Nephron progenitor cell (in vitro differentiated cells): ENCODE measurements at places on chromosomes 2 and 18.

GRCh38 chr2:120683081-120683480 is 52.6 kb upstream of the GLI2 start:
- no peak for DNase-seq

DNA sequence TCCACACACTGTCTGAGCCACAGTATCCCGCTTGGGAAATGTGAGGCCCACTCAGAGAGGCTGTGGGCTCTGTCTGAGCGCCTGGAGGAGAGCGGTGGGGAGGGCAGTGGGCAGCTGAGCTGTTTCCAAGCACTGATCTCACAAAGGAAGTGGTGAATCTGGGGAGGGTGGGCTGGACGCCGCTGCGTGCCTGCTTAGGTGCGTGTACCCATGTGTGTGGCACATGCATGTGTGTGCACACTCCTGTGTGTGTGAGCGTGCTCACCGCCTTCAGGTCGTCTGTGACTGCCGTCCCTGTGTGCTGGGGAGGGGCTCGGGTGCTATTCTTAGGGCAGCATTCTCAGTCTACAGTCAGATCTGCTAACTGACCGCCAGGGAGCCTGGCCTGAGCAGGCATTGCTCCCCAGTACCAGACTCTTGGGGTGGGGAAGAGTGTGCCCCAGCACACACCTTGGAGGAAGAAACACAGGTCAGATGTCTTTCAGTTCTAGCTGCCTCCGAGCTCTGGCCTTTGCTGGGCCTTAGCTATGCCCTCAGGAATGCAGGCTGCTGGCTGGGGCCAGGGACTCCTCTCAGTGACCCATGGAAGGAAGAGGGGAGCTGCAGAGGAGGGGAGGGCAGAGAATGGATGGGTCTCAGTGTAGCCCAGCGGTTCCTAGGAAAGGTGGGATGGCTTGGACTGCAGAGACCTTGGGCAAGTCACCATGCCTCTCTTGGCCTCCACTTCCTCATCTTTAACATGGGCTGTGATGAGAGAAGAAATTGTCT is 31.4 kb downstream of the KCNIP3 start:
- DNase-seq, result no peak

DNA sequence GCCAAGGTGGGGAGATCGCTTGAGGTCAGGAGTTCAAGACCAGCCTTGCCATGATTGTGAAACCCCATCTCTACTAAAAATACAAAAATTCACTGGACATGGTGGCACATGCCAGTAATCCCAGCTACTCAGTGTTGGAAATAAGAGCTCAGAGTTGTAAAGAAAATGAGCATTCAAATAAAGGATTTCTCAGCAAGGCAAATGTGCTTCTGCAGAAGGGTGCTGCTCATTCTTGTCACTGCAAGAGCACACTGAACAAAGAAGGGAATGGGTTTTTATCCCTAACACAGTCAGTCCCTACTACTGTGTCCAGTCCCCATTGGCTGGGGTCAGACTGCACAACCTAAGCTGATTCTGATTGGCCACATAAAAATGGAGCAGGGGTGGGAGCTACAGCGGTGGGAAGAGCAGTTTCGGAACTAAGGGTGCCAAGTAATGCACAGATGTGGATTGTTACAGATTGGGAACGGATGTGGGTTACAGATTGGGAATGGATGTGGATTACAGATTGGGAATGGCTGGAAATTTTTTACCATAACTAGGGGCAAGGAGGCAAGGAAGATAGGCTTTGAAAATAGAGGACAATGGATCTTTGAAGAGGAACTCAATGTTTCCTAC is 31.1 kb upstream of the TRAPPC8 start:
- no peak for DNase-seq

- no peak for DNase-seq
Measured at GRCh38 chr2:121387591-121388325, 102.8 kb upstream of the TFCP2L1 start.

- no peak for DNase-seq
Measured at GRCh38 chr2:144459937-144460336, 60.0 kb downstream of the ZEB2 start.

- no peak for DNase-seq
Measured at GRCh38 chr2:73850009-73850408, 21.2 kb downstream of the STAMBP start.

DNA sequence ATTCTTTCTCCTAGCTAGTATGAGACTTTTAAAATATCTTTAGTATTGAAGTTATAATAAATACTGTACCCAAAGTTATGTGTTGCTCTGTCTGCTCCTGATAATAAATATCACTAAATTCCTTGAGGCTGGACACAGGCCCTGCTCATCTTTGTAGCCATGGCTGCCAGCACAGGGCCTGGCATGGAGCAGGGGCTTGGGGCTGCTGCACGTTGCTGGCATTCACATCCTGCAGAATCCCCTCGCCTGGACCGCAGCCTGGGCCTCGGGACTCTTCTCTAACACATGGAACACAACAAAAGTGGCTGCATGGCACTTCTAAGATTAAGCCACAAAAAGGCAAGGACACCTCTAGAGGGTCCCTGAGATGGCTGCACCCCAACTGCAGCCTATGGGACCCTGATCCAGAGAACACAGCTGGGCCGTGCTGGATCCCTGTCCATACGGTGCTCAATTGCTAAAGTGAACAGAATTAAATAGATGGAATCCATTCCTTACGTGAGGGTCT is 477.5 kb upstream of the MYT1L start:
- no peak for DNase-seq

DNA sequence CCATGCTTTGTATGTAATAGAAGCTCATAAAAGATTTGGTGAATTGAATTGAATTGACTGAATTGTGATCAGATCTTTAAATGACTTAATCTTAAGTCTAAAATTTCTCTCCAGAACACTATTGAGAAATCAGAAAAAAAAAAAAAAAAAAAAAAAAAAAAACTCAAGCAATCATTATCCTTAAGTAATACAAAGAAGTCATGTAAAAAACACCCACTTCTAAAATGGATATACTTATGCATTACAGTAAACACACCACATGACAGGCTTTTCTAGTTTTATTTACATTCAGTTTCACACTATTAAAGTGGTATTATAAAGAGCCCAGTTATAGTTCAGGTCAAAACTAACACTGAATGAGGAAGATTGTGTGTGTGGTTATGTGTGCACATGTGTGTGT is 84.9 kb upstream of the GLS start:
- DNase-seq, result no peak
